ENCODE measurements at places on chromosomes 12 and 14.

GRCh38 chr12:120749256-120749655, 23.6 kb downstream of the ACADS start:
- DNase-seq: no peak

- DNase-seq: no peak
Measured at GRCh38 chr12:28460420-28461130, 270.3 kb downstream of the CCDC91 start.

DNA sequence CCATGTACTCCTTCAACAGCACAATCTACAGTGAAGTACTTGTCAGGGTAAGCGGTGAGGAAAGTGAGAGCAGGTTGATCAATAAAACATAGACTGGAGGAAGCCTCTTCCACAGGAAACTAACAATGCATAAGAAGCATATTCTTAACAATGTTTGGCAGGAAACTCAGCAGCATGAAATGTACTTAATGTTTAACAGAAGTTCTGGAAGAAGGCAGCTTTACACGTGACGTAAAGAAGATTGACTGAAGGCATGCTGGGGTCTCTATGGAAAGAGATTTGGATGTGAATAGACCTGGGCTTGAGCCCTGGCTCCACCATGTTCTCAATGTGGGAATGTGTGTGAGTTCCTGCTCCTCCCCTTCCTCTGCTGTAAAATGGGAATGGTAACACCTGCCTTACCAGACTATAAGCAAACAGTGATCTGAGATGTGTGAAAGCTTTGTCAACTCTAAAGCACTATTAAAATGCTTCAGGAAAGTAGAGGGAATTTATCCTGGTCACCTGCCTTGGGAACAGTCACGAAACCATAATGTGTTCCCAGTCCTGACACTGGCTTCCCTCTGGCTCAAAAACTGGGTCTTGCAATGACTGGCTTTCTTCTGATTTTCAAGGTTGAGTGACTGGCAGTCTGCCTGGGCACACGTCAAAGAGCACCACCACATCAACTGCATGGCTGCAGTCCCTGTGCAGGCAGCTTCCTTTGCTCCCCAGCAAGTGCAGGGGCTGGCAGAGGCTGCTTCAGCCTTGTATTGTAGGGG, 384.6 kb downstream of the APAF1 start:
- no peak for DNase-seq

- DNase-seq: peak; percentile 39
Measured at GRCh38 chr14:92794547-92794941, 439 bp downstream of the GOLGA5 start.

DNA sequence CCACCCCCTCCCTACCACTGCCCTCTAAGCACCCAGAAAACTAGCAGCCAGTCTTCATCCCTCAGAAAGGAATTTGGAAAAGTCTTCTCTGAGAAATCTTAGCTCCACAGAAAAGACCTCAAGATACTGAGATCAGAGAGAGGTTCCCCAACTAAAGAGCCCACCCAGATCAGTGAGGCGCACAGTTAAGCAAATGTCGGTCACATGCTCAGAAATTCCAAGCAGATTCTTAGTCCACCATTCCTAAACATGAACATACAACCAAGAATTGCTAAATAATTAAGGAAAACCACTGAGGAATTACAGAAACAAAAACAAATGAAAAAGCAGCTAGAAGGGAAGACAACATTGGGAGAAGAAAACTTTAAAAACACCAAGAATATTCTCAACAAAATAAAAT, 32.3 kb downstream of the MED13L start:
- DNase-seq: no peak

GRCh38 chr14:80264702-80265101, 53.4 kb upstream of the DIO2 start:
- DNase-seq: no peak

DNA sequence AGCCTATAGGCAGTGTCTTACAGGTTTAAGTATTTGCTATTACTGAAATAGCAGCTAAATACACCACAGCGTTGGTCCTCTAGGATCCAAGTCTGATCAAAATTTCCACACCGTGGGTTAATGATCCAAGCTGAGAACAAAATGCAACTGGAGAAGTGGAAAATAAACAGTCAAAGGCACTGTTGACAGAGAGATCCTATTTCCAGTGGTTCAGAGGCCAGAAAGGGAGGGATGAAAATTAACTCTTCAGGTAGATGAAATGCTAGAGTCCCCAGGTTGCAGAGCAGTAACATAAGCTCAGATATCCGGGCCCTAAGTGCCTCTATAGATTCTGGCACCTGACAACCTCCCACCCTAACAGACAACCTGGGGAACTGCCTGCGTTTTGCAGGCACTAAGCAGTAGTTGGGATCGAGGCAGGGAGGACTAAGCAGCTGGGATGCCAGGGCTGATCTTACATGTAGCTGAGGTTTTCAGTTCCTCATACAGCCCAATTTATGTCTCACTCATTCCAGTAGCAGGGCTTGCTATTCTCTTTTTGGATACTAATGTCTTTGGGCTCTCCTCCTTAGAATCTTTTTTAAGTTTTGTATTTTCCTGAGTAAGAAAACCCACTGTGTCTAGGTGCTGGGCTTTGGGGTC, 42.7 kb upstream of the CRACR2A start:
- no peak for DNase-seq

- no peak for DNase-seq
Measured at GRCh38 chr12:87925021-87925420, 104.2 kb downstream of the C12orf50 start.

DNA sequence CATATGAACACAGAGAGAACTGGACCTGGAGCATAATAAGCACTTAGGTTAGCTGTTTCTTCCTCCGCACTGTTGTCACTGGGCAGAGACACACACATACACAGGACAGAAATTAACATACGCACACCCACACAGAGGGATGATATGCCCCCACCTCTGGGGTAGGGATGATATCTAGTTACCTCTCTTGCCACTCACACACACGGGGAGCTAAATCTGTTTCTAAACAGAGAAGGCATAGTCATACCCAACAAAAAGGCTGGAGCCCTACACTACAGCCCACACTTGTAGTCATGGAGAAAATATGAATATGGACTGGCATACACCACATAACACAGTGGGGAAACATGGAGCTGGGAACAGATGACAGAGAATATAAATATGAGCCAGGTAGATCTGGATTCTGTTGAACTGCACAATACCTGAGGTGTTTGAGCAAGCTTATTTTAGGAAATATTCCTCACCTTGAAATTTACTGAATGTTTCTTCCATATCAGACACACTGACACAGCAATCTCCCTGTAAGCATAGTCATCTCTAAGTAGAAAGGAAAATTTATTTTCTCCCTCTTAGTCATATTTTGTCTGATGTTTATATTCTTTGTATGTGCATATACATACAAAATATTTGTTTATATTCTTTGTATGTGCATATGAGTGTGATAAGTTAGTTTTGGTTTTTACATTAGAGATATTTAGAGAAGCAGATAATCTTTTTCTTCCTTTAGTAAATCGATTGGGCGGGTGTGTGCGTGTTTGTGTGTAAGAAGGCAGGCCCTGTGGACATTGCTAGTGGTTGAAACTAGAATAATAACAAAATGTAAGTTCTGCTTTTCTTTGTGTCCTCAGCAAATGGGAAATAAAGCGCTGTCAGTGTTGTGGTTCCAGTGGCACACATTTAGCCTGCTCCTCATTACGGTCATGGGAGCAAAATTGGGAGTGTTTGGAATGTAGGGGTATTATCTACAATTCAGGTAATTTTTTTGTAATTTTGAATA, 20.9 kb upstream of the SCFD1 start:
- peak; percentile 36 for DNase-seq

- no peak for DNase-seq
Measured at GRCh38 chr12:124277394-124278241, 17.3 kb upstream of the RFLNA start.

DNA sequence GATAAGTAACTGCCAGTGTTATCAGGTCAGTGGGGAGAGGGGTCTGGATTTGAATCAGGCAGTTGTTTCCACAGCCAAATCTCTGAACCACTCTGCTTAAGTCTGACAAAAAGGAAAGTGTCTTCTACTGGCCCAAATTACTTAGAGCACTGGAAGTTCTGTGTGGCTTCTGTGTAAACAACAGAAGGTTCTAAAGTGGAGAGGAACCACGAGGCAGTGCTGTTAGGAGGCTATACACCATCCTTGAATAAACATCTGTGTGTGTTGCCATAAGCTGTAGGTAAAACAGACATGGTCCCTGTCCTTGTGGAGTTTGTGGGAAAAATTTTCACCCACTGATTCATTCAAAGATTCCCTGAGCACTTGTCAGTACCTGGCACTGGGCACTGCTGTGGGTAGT, 50.0 kb downstream of the GALNT4 start:
- DNase-seq: no peak

GRCh38 chr14:104996032-104996431, 10.4 kb downstream of the CLBA1 start:
- no peak for DNase-seq

GRCh38 chr12:62481843-62482540, 15.4 kb downstream of the MON2 start:
- DNase-seq: no peak

- DNase-seq: no peak
Measured at GRCh38 chr12:121520586-121521086, 60.2 kb downstream of the KDM2B start.

- DNase-seq: no peak
Measured at GRCh38 chr12:69417741-69418167, 52.4 kb upstream of the FRS2 start.

GRCh38 chr14:63995285-63995684, 142.5 kb downstream of the SYNE2 start:
- DNase-seq: no peak

GRCh38 chr12:8831116-8831515, 8.7 kb downstream of the A2ML1 start:
- no peak for DNase-seq

DNA sequence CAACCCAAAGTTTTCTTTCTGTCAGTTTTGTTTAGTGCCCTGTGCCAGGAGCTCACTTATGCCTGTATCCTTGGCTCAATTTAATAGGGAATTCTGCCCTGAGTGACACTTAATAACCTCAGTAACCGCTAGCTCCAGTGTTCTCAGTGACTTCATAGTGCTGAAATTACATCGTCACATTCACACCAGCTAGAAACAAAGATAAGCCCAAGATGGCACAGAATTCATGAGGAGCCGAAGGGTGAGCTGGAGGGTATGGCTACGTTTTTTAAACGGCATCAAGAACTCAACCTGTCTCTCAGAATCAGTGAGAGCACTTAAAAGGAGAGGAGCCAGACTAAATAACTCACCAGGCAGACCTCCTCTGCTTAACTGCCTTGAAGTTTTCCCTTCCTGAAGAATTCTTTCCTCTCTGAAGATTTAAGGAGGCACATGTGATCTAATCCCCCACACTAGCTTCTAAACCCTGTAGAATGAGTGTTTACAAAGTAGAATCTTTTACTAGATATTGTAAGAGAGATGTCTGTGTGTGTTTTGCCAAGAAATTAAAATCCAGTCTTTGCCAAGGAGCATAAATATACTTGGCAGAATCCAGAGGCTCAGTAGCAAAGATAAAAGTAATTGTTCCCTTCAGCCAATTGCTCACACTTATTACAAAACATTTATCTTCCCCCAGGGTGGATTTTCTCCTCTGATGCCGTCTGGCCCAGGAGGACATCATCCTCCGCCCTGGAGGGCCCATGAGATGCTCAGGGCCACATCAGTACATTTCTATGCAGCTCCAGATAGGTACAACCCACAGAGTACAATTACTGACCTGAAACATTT, 37.3 kb downstream of the PTGER2 start:
- no peak for DNase-seq

DNA sequence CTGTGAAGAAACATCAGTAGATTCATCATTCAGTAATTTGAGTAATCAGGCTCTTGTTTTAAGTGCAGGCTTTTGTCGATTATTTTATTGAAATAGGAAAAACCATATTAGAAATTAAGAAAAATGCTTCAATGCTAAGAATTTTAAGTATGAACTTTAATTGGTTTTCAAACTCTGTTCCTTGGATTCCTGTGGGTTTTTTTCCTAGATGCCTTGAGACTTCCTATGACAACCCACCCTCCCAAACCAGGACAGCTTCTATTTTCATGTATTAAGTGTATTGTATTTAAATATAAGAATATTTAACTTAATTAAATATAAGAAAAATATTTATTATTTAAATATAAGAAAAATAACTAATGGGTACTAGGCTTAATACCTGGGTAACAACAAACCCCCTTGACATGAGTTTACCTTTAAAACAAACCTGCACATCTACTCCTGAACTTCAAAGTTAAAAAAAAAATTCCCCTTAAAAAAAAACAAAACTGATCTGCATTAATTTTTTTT, 3.0 kb downstream of the ARHGAP5 start:
- no peak for DNase-seq

GRCh38 chr12:541676-542324, 82.1 kb downstream of the B4GALNT3 start:
- DNase-seq: no peak

DNA sequence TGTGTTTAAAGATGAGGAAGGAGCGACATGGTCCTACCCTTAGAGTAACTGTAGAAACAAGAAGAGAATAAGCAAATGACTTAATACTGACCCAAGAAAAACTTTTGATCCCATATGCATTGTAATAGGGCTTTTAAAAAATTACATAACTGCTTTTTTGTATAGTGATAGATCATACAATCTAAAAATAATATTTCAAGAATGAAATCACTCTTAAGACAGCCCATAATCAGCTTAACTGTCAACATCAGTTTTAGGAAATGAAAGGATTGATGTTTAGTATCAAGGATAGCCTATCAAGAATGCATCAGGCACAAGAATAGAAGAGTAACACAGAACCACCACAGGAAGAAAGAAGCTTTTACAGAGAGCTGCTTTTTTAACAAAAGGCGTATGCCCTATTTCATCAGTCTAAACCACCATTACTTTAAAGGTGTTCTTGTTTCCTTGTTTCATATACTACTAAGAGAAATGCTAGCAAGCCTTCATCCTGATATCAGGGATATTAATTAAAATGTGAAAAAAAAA, 64.5 kb downstream of the MARK3 start:
- no peak for DNase-seq

DNA sequence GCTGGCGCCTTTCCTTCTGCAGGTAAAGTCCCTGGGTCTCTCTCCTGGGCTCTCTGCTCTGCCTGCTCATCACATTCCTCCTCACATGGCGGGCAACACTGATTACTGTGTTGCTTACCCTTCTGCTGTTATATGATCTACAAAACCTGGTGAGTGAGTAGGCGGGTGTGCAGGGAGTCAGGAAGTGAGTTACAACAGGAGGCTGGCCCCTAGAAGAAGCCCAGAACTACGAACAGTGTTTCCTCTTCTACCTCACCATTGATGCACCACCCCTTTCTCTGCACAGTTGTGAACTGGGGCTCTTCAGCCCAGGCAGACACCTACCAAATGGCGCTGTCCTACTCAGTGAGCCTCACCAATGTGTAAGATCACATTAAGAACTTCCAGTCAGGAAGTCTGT, 4.9 kb upstream of the KLHL33 start:
- peak; percentile 43 for DNase-seq

DNA sequence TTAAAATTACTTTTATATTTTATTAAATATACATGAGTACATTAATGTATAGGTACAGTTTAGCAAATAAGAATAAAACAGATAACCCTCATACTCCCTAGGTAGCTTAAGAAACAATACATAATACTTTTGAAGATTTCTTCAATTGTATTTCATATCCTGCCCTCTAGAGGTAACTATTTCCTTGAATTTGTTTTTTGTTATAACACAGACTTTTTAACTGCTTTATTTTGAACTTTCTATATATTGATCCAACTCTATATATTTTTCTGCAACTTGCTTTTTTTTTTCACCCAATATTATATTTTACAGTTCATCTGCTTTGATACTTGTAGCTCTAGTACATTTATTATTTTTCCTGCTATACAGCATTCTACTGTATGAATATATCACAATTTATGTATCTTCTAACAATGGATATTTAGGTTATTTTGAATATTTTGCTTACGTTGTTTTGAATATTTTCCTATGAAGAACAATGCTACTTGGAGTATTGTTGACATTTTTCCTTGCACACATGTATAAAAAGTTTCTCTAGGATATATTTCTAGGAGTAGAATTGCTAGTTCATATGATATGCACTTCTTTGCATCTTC, 72.8 kb upstream of the ABCD2 start:
- DNase-seq: no peak
